ENCODE measurements at places on chromosomes 1 and 21.

GRCh38 chr1:169141356-169141755 is 34.9 kb downstream of the ATP1B1 start:
- no peak for DNase-seq

DNA sequence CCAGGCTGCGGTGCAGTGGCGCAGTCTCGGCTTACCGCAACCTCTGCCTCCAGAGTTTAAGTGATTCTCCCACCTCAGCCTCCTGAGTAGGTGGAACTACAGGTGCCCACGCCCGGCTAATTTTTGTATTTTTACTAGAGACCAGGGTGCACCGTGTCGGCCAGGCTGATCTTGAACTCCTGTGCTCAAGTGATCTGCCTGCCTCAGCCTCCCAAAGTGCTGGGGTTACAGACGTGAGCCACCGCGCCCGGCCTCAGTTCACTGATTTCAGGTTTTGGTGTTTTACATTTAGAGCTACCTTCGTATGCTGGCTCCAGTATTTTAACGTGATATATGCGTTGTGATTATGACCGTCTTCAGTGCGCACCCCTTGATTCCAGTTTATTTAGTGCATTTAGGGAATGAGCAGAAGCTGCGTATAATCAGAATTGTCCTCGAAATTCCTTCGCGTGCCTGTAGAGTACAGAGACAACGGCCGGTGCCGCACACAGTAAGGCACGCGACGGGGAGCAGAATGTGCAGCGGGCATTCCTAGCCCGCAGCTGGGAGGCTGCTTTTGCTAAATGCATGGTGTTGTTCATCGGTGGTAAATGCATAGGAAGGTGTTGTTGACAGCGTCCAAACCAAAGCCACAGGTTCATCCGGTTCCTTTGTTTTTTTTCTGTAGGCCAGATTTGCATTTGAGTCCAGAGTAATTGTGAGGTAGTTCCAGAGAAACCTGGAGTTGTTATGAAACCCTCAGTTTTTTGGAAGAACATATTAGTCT is 48.9 kb upstream of the DIP2A start:
- no peak for DNase-seq

- DNase-seq = no peak
Measured at GRCh38 chr1:112312315-112312714, 83.7 kb upstream of the CTTNBP2NL start.

GRCh38 chr1:25756215-25756614 is 43.8 kb upstream of the SELENON start:
- no peak for DNase-seq

DNA sequence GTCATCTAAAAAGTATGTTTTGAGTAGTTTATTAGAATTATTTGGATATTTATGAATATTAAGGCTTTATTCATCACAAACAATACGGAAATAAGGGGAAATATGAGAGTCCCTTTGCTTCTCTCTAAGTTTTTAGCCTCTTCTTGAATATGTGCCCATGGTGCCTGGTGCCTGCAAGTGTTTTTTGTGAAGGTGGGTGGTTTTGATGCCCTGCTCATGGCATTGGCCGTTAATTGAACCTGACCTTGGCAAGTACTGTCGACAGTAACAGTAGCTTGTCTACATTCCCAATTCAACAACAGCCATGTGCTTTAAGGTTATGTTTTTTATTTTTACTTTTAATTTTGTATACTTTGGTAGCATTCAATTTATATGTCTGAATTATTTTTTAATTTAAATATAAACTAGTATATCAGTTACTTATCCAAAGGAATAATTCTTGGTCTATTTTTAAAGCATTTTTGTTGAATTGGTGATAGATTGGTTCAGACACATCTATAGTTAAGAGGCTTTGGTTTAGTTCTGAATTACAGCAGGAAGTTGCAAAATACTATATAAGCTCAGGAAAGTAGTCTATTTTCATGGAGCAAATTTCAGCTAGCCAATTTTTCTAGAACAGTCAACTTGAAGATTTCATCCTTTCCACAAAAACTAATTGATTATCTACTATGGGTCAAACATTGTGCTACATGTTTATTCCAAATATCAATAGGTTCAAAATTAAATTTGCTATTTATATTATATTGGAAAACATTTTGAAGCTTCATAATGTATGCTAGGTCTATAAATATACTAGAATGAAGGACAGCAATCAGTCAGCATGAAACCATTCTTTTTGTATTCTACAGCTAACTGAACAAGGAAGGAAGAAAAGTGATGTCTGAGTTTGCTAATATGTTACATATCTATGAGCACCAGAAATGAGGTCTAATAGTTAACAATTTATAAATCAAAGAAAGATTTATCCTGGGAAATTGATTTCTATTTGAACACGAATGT is 184.4 kb downstream of the MRPL39 start:
- no peak for DNase-seq

DNA sequence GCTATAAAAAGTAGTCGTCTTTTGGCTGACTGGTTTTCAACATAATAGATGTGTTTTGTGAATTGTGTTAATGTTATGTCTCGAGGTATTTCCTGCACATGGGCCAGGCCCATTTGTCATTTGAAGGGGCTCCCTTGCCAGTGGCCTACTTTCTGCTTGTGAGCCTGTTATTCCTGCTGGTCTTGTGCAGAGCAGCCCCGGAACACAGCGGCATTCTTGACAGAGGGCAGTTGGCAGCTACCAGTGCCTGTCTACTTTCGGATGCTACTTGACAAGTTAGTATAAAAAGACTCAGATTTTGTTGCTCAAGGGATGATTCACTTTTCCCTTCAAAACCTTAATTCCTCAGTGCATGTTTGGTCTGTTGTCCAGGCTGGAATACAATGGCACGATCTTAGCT is 28.5 kb downstream of the PGM1 start:
- no peak for DNase-seq

GRCh38 chr1:107597290-107597689 is 367.7 kb downstream of the VAV3 start:
- DNase-seq = no peak

- no peak for DNase-seq
Measured at GRCh38 chr21:42539931-42540343, 26.3 kb downstream of the SLC37A1 start.

GRCh38 chr1:155250246-155250632 is 5.0 kb downstream of the ENTREP3 start:
- DNase-seq = no peak

DNA sequence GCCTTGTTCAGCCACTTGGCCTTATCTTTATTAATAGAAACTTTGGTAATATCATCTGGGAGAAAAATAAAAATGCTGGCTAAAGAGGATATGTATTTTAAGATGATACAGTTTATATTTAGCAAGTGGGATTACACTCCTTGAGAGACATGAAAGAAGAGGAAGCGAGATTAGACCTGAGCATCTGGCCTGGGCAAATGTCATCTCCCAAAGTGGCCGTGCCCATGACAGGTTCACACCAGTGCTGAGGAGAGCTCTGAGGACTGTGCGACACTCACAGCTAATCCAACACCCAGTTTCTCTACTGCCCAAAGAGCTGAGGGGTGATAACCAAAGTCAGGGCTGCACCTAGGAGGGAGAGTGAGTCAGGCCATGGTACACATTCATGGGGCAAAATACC is 121.7 kb upstream of the DUSP10 start:
- no peak for DNase-seq

- DNase-seq = no peak
Measured at GRCh38 chr1:193569096-193569982, 382.9 kb upstream of the B3GALT2 start.

GRCh38 chr21:44785620-44786335 is 15.8 kb downstream of the UBE2G2 start:
- no peak for DNase-seq

- no peak for DNase-seq
Measured at GRCh38 chr1:28577738-28578536, 14.1 kb upstream of the RAB42 start.

GRCh38 chr1:62070384-62071011 is 124.2 kb upstream of the L1TD1 start:
- DNase-seq = no peak

GRCh38 chr1:1185101-1185765 is 11.6 kb downstream of the TTLL10 start:
- no peak for DNase-seq

- no peak for DNase-seq
Measured at GRCh38 chr1:180116964-180117763, 37.5 kb upstream of the QSOX1 start.

DNA sequence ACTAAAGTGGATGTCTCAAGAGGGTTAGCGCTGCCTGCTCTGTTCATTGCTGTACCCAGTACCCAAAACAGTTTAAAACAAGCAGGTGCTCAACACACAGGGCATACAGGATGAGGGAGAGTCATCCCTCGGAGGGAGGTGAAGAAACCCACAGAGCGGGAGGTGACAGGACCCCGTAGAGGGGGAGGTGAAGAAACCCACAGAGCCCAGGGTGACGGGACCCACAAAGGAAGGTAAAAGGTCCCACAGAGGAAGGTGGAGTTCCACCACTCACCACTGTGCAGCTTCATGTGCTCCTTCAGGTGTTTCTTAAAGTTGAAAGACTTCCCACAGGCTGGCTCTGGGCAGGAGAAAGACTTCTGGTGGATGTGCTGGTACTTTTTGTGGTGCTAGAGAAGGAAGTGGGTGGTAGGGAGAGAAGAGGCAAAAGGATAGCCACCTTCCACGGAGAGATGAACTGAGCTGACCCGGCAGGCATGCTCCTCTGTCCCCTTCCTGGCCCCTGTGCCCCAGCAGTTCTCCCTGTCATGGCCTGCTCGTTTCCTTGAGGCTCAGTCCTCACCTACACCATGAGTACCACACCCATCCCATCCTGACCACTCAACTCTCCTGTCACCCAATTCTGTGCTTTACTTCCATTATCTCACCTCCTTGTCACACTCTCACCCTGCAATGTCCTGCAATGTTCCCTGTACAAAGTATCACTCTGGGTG is 5.1 kb downstream of the ZNF692 start:
- no peak for DNase-seq

- DNase-seq = peak; percentile 67
Measured at GRCh38 chr1:109213824-109214693, at the start of gene SARS1. TSS of gene SARS1 (plus strand) at chr1:109213918. CDS start at chr1:109213993, 75 bp downstream.

DNA sequence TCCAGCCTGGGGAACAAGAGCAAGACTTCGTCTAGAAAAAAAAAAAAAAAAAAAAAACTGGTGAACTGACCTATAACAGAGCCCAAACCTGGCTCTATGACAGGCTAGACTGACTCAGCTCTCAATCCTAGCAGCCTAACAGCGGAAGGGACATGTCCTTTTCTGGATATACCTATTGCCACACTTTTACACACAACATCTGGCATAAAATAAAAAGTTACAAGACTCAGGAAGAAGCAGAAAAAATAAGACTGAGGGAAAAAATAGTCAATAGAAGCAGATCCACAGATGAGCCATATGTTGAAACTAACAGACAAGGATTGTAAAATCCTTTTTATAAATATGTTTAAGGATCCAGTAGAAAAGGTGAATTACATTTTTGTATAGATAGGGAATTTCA is 57.5 kb upstream of the IPO9 start:
- DNase-seq = no peak

DNA sequence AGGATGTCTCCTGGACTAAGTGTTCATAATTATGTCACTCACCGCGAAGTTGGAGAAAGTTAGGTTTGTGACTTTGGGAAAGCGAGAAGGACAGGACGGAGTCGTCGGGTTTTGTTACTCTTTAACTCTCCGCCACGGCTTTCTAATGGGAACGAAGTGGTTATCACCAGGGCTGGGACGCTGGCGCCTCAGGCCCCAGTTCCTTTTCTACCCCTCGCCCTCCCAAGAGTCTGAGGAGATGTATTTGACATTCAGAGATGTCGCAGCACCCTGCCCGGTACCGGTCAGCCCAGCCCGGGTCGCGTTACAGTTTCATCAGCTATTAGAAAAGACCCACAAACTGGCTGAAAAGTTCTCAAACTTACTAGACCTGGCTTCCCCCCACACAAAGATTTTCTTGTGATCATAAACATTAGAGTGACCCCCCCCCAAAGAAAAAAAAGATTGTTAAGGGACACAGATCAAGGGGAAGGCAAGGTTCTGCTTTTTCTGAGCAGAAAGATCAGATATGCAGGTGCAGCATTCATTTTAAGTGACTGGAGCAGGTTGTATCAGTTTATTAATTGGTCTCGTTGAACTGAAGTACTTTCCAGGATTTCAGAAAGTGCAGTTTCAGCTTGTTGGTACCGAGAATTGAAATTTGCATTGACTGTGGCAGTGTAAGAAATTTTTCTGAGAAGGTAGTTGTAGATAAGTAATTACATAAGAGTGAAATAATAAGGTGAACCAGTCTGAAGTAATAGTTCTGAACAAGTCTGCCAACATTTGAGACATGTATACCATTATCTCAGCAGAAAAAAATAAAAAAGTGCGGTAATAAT is 859 bp upstream of the ZBTB18 start:
- no peak for DNase-seq

GRCh38 chr1:99975529-99975928 is 5.7 kb downstream of the SLC35A3 start:
- DNase-seq = no peak

DNA sequence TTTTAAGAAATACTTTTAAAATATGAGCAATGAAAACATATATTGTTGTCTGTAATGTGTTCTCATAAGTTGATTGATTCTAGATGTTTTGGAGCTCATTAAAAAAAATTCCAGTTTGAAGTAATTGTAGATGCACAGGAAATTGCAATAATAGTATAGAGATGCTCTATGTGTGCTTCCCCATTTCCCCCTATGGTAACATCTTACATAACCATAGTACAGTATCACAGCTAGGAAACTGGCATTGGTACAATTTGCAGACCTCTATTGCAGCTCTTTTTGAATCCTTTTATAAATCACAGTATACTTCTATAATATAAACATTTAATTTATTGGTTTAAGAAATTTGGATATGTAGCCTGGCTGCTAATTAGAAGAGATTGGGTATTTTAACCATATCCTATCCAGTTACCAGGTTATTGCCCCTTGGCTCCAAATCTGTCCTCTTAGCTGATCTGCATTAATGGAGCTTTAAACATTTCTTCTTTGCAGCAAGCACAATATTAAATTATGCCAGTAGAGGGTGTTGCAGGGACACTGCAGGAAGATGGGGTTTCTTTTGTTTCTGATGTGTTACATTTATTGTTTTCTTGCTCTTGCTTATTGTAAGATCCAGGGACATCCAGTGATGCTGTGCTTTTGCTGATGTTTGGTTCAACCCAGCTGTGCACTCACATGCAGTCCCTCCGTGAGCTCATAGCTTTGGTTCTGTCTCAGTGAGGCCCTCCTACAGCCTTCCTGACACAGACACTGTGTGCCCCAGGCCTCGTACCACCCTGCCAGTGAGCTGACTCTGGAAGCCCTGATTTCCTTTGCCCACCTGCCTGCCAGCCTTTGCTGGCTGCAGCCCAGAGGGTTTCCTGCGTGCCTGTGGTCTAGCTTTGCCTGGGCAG is 103.3 kb downstream of the RABGAP1L start:
- peak; percentile 17 for DNase-seq

- DNase-seq = no peak
Measured at GRCh38 chr1:210233495-210234328, 1.1 kb downstream of the SERTAD4 start.

- no peak for DNase-seq
Measured at GRCh38 chr1:168387781-168388760, 107.4 kb downstream of the TBX19 start.

DNA sequence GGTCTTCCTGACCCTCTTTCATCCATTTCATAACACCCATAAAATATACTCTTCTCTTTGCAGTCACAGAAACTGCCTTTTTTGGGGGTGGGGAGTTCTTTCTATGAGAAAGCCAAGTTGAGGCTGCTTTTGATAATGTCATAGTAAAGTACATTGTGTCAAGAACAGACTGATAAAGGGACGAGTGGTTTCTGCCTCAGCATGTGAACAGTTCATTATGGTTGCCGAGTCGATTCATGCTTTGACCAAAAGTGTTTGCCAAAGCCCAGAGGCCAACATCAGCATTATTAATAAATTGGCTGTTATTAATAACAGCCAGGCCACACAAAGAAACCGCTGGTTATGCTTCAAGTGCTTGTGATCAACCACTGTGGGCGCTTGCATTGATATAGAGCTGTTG is 162.0 kb downstream of the HUNK start:
- DNase-seq = no peak

Measured in GM19239 (cell line).